ENCODE measurements at places on chromosomes 13 and 19.

- no peaks in the 10 kb centered on the region for H3K4me1 ChIP-seq
- H3K36me3 ChIP-seq, result no peaks in the 10 kb centered on the region
- no peak overlapping the region for H3K4me3 ChIP-seq
- DNase-seq, result no peak
- H3K27me3 ChIP-seq, result no peaks in the 10 kb centered on the region
These were observed 323.6 kb downstream of the KLF12 start for GRCh38 chr13:73810647-73811046.

DNA sequence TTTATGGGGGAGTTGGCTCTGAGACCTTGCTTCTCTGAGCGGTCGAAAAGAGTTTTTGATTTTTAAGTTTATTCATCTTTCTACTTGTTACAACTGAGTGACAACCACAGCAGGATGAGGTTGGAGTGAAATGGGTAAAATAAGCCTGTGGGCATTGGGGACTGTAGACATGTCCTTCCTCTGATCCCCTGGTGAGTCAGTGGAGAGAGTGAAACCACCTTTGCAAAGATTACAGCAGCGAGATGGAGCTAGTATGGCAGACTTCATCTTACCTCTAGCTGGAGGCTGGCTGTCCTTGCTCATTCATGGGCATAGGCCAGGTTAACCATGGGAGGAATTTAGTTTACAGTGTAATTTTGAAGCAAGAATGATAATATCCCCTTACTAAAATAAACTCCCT lies 30.9 kb upstream of the PSG9 start:
- no peak for DNase-seq
- H3K36me3 ChIP-seq, result no peaks in the 10 kb centered on the region
- no peak overlapping the region for H3K27ac ChIP-seq
- no peaks in the 10 kb centered on the region for H3K27me3 ChIP-seq
- no peak overlapping the region for H3K4me3 ChIP-seq
- no peaks in the 10 kb centered on the region for H3K4me1 ChIP-seq

DNA sequence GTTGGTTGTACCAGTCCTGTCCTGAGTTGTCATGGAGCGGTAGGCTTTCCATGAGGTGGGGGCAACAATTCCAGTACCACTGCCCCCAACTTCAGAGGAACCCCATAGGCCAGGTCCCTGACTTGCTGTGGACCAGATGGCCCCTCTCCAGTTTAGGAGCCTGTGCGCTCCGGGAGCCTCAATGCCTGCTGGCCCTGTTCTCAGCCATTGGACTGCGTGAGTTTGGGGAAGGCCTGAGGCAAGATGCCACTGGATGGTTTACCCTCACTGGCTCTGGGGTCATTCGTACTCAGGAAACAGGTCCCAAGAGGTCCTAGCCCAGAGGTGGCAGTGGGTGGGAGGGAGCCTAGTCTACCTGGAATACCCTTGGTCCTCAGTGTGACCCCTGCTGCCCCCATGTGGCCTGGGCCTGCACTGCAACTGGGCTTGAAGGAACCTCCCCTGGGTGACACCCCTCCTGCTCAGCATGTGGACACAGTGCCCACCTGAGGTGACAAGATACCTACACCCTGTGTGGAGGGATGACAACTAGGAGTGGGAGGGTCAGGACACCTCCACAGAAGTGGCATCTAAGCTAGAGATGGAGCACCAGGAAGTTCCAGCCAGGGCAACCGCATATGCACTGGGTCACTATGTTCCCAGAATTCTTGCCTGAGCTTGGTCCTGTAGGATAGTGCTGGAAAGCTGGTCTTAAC lies 6.0 kb upstream of the PRR19 start:
- H3K4me3 ChIP-seq, result no peak overlapping the region
- no peaks in the 10 kb centered on the region for H3K27me3 ChIP-seq
- H3K27ac ChIP-seq, result no peak overlapping the region
- H3K36me3 ChIP-seq, result no peaks in the 10 kb centered on the region

- no peak for DNase-seq
- no peaks in the 10 kb centered on the region for H3K4me1 ChIP-seq
- H3K27ac ChIP-seq, result no peak overlapping the region
- H3K27me3 ChIP-seq, result no peaks in the 10 kb centered on the region
These were observed 7.8 kb upstream of the SLC44A2 start for GRCh38 chr19:10617409-10618121.

DNA sequence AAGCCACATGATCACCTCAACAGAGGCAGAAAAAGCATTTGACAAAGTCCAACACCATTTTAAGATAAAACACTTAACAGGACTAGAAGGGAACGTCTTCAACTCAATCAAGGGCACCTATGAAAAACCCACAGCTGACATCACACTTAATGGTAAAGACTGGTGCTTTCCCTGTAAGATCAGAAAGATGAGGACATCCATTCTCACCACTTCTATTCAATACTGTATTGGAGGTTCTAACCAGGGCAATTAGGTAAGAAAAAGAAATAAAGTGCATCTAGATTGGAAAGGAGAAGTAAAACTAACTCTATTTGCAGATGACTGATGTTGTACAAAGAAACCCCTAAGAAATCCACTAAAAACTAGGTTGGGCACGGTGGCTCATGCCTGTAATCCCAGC lies 11.2 kb upstream of the AKAP8 start:
- H3K36me3 ChIP-seq, result no peaks in the 10 kb centered on the region
- H3K27me3 ChIP-seq, result no peaks in the 10 kb centered on the region
- DNase-seq, result no peak
- no peak overlapping the region for H3K27ac ChIP-seq
- H3K4me1 ChIP-seq, result no peaks in the 10 kb centered on the region

DNA sequence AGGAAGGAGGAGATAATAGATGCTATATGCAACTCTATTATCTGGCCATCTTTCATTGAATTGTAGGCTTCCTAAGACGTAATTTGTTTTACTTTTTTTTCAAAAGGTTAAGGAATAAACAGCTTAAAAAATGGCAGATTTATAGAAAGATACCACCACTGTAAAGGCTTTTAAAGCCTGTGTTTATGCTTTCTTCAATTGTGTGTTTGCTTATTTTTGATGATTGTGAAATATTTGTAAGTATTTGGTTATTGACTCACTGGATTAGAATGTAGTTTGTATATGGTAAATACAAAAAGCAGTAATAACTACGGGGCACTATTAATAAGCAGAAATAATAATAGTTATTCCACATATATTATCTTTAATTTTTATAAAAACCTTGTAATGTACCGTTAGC lies 437.9 kb downstream of the KLF5 start:
- H3K4me1 ChIP-seq, result no peaks in the 10 kb centered on the region
- H3K27me3 ChIP-seq, result no peaks in the 10 kb centered on the region
- no peak overlapping the region for H3K27ac ChIP-seq
- no peak overlapping the region for H3K4me3 ChIP-seq
- DNase-seq, result no peak
- H3K36me3 ChIP-seq, result no peaks in the 10 kb centered on the region

- H3K4me3 ChIP-seq, result no peak overlapping the region
- H3K4me1 ChIP-seq, result no peaks in the 10 kb centered on the region
- no peak overlapping the region for H3K27ac ChIP-seq
These were observed 139.2 kb downstream of the SLITRK5 start for GRCh38 chr13:87810391-87810801.

DNA sequence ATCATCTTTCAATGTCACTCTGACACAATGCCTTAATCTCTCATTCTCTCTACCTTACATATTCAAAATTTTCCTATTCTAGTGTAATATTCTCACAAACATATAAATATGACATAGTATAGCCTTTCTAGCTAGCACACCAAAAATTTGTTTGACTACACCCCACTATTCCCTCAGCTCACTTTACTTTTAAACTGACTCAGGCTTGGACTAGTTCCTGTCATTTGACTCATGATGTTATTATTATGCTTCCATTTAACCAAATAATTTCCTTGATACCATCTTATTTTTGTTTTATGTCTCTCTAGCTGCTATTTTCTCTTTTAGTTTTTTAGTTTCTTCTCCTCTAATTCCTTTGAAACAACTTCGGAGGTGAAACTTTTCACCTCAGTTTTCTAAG lies 1745.6 kb upstream of the PCDH20 start:
- H3K4me1 ChIP-seq, result no peaks in the 10 kb centered on the region
- no peaks in the 10 kb centered on the region for H3K27me3 ChIP-seq
- no peak overlapping the region for H3K27ac ChIP-seq
- no peaks in the 10 kb centered on the region for H3K36me3 ChIP-seq
- no peak for DNase-seq
- H3K4me3 ChIP-seq, result no peak overlapping the region

- no peak overlapping the region for H3K27ac ChIP-seq
- H3K36me3 ChIP-seq, result no peaks in the 10 kb centered on the region
- no peak for DNase-seq
- no peak overlapping the region for H3K4me3 ChIP-seq
- H3K4me1 ChIP-seq, result no peaks in the 10 kb centered on the region
These were observed 118.1 kb upstream of the SOX1 start for GRCh38 chr13:111948811-111949210.

- no peaks in the 10 kb centered on the region for H3K36me3 ChIP-seq
- no peak overlapping the region for H3K4me3 ChIP-seq
- H3K27me3 ChIP-seq, result no peaks in the 10 kb centered on the region
- H3K4me1 ChIP-seq, result no peaks in the 10 kb centered on the region
- no peak overlapping the region for H3K27ac ChIP-seq
- no peak for DNase-seq
These were observed 45.0 kb downstream of the SLC7A1 start for GRCh38 chr13:29550430-29550988.

DNA sequence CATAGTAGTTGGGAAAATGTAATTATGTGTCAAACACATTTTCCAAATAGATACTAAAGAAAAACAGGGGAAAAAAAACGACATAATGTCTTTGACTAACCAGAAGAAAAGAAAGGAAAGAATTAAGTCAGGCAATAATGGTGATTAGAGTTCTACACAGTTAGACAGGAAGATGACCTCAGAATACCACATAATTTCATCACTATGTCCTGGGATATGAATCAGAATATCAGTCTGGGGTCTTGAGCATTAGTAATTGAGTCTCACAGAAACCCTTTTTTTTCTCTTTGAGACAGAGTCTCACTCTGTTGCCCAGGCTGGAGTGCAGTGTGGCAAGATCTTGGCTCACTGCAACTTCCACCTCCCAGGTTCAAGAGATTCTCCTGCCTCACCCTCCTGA lies 503.4 kb downstream of the SLITRK1 start:
- H3K4me1 ChIP-seq, result no peaks in the 10 kb centered on the region
- no peak overlapping the region for H3K27ac ChIP-seq
- H3K36me3 ChIP-seq, result no peaks in the 10 kb centered on the region
- no peak overlapping the region for H3K4me3 ChIP-seq
